Body of pancreas (tissue), 4 donors: ENCODE measurements at places on chromosomes 7 and 10.

DNA sequence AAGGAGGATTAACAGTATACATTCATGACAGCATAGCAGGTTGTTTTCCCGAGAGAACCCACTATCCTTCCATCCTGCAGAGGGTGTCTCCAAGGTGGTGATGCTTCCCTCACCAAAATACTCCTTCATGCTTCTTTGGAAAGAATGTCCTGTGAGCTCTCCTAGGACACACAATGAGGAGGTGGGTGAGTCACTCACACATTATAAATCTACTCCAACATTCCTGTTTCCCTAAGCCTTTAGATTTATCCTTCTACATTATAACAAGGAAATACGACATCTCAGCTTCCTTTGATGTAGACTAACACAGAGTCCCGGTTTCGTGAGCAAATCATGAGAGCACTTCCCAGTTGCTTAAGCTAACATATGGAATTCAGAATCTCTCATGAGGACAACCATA lies 689.7 kb upstream of the CELF2 start:
- no peak for DNase-seq

DNA sequence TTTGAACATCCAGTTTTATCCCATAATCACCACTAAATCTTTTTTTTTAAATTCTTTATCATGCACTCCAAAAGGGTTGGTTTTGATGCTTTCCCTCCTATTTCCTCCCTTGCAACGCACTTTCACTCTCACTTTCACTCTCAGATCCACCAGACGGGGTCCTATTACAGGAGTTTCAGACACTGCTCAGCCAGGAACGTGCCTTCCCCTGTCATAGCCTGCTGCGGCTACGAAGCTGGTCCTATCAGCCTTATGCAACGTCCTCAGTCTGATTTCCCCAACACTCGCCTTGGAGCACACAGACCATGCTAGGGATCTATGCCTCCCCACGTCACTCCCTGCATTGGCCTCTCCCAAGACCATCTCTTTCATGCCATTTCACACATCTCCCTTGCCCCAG lies 23.4 kb downstream of the ZPBP start:
- DNase-seq: peak; percentile 48

DNA sequence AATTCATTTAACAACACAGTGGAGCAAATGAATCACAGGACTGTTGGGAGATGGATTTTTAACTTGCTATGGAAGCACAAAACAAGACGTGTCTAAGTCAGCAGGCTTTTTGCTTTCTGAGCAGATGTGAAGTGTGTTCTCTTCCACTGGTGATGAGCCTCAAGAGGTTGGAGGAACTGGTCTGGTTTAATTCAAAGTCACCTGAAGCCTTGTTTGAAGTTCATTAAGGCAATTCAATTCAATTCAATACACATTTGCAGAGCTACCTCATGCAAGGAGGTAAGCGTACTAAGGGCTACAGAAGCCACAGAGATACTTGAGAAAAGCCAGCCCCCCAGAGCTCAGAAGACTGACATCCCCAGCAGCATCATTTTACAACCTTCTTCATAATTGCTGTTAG lies 68.4 kb upstream of the PALS2 start:
- no peak for DNase-seq

- DNase-seq: no peak
Measured at GRCh38 chr10:125252937-125253336, 92.6 kb upstream of the CTBP2 start.
